ENCODE measurements at places on chromosomes 7 and 10. TPM values are rescaled to one million over a fixed set of nuclear protein-coding genes. Genes with fewer than 3 reads are reported as not detected.

DNA sequence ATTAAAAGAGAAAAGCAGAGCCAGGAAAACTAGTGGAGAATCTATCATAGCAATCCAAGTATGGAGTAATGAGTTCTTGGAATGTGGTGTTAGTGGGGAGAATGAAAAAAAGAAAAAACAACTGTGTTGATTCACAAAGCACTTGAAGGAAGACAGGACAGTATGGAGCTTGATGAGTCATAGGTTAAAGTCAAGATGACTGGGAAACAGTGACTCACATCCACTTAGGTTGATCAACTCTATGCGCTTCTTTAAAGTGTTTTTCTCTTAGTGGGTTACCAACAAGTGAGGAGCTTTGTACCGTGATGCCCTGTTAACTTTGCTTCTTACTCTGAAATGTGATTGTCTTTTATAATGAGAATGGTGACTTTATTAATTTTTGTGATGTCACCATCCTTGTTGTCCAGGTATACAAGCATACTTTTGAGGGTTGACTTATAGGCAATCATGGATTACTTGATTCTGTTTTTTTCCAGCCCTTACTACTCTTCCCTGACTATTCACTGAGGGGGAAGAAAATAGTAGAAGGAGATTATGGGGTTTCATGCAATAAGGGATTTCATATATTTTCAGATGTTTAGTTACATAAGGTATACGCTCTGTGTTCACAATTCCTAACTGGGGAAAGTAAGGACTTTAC is 32.1 kb upstream of the MDFIC start:
- H3K4me3 ChIP-seq: no peak overlapping the region
- H3K27me3 ChIP-seq: no peaks in the 10 kb centered on the region
- no peak for DNase-seq
- no peaks in the 10 kb centered on the region for H3K4me1 ChIP-seq
- H3K27ac ChIP-seq: no peak overlapping the region

- H3K27ac ChIP-seq: no peak overlapping the region
- peak; percentile 75 for DNase-seq
- H3K4me3 ChIP-seq: no peak overlapping the region
- H3K27me3 ChIP-seq: no peaks in the 10 kb centered on the region
- no peaks in the 10 kb centered on the region for H3K36me3 ChIP-seq
- H3K4me1 ChIP-seq: no peaks in the 10 kb centered on the region
These were observed 10.9 kb downstream of the JAKMIP3 start for GRCh38 chr10:132076578-132077081.

GRCh38 chr10:119030421-119031250 is 1.1 kb downstream of the NANOS1 start:
- peaks cover 22% of the 10 kb centered on the region for H3K4me1 ChIP-seq
- H3K27ac ChIP-seq: no peak overlapping the region
- H3K4me3 ChIP-seq: peak overlapping the region; percentile 71
- no peaks in the 10 kb centered on the region for H3K27me3 ChIP-seq

- H3K4me1 ChIP-seq: peaks cover 9% of the 10 kb centered on the region
- no peaks in the 10 kb centered on the region for H3K27me3 ChIP-seq
- no peak overlapping the region for H3K27ac ChIP-seq
- no peaks in the 10 kb centered on the region for H3K36me3 ChIP-seq
- peak; percentile 47 for DNase-seq
- H3K4me3 ChIP-seq: no peak overlapping the region
These were observed 2.7 kb downstream of the OPN4 start for GRCh38 chr10:86657011-86657395.

- H3K4me1 ChIP-seq: no peaks in the 10 kb centered on the region
- H3K27me3 ChIP-seq: no peaks in the 10 kb centered on the region
- H3K4me3 ChIP-seq: no peak overlapping the region
- H3K36me3 ChIP-seq: no peaks in the 10 kb centered on the region
- DNase-seq: no peak
- H3K27ac ChIP-seq: no peak overlapping the region
These were observed 43.9 kb upstream of the GRB10 start for GRCh38 chr7:50826371-50827172.

SVIL gene
- total RNA-seq: 79.4 TPM
